PC-3 (cell line): ENCODE measurements at places on chromosomes 11 and 22.

- DNase-seq = peak; percentile 64
These were observed 25.8 kb downstream of the KCNC1 start for GRCh38 chr11:17760102-17761029.

DNA sequence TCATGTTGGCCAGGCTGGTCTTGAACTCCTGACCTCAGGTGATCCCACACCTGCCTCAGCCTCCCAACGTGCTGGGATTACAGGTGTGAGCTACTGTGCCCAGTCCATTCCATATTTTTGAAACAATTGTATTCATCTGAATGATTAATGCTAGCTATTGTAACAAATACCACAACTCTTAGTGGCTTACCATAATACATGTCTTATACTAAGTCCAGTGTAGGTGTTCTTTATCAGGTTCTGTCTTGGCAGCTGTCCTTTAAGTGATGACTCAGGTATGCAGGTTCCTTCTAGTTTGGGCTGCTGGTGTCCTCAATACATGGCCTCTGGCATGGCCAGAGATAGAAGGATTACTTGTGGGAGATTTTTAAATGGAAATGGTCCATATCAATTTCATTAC lies 39.0 kb downstream of the UVRAG start:
- peak; percentile 78 for DNase-seq

DNA sequence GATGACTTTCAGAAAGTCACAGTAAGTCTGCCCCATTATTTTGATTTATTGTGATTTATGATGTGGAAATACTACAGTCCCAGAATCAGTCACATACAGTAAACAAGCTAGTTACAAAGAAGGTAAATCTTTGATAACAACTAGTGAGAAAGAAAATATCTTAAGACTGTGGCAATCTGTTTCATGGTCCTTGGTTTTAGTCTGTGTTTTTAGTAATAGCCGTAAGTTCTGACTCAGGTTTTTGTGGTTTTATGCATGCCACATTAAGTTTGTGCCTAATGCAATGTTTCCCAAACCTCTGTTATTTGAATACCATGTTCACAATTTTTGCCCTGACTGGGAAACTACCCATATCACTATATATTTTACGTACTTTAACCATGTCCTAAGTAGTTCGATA lies 6.7 kb downstream of the CEP295 start:
- no peak for DNase-seq

DNA sequence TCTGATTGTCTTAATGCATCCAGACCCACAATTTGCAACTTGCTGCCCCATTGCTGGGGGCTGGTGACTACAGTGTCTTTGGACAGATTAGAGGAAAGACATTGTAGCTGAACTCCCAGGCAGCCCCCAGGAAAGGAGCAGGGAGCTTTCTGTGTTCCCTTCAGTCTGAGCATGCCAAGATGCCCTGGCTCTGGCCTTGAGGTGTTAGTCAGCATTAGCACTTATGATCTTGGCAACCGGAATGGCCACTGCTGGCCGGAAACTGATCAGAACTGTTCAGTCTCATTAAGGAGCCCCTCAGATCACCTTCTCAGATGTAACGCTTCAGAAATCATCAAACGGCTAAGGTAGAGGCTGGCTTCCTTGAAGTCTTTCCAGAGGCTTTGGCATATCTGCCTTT lies 195.2 kb downstream of the NAV2 start:
- DNase-seq = no peak

- DNase-seq = no peak
These were observed 55.5 kb downstream of the CLPB start for GRCh38 chr11:72378704-72379383.

GRCh38 chr22:38782402-38783094 lies 11.4 kb downstream of the DNAL4 start:
- no peak for DNase-seq

DNA sequence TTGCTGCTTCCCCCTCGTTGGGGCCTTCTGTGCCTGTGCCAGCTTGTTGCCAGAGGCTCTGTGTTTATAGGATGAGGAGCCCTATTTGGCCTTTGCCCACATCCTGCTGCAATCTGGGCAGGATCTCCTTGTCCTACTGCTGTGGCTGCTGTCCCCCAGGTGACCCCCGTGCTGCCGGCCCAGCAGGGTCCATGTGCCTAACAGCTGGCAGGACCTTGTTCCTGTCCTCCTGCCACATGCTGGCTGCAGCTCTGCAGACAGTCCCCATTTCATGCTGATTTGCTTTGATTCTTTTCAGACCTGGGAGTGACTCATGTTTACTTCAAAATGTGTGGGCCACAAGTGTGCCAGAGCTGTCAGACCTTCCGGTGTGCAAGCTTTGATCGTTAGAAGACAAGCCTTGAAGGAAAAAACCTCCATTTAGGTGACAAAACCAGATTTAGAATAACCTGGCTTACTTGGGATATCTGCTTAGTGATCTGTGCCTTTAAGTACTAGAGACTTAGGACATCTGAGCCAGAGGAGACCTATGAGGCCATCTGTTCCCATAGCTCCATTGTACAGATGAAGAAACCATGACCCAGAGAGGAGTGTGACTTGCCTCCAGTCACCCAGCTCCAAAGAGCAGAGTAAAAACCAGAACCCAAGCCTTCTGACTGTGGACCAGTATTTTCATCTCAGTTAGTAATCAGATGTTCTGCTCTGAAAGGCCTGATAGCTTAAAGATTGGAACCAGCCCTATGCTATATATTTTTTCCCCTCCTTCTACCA lies 11.1 kb downstream of the NAV2 start:
- DNase-seq = peak; percentile 84

- DNase-seq = peak; percentile 8
These were observed 12.0 kb upstream of the DENND5A start for GRCh38 chr11:9277176-9277575.

- no peak for DNase-seq
These were observed 25.3 kb upstream of the LMO1 start for GRCh38 chr11:8288824-8289491.

DNA sequence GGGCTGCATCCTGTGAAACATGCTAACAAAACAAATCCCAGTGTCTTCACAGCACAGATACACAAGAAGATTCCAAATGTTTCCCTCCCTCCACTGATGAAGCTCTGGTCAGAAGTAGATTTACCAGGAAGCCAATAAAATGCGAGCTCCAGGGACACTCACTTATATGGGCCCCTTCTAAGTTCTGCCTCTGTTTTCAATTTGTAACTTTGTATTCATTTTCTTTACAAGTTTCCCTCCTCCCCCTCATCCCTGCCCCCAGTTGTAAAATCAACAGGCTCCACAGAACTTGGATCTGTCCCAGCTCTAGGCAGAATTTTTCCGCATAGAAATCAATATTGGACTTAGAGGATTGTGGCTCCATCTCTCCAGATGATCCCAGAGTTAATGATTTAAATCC lies 48.1 kb upstream of the ME3 start:
- DNase-seq = no peak

GRCh38 chr11:111236383-111236782 lies 9.1 kb upstream of the POU2AF2 start:
- DNase-seq = no peak

DNA sequence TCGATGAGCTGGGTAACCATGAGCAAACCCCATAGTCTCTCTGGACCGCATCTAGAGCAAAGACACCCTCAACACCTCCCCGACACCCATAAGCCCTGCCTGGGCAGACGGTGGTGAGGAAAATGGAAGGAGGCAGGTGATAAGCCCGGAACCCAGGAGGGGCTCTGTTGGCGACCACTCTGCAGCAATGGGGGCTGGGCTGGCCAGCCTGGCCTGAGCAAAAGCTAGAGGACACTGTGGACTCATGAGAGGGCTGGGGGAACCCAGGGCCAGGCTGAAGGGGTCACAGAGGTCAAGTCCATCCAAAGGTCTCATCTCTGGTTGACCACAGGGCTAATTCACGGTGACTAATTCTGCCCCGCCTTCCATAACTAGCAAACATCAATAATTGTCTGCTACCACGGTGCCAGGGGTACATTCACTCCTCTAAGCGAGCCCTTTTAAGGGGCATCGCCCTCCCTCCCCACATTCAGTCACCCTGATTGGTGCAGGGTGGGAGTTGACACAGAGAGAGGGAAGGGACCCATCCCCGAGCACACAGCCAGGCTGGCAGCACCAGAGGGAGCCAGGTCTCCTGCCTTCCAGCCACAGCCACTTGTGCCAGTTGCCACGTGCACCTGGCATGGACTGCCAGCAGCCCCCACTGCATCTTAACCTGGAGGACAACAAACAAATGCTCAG lies 4.0 kb downstream of the PYGM start:
- DNase-seq = no peak

DNA sequence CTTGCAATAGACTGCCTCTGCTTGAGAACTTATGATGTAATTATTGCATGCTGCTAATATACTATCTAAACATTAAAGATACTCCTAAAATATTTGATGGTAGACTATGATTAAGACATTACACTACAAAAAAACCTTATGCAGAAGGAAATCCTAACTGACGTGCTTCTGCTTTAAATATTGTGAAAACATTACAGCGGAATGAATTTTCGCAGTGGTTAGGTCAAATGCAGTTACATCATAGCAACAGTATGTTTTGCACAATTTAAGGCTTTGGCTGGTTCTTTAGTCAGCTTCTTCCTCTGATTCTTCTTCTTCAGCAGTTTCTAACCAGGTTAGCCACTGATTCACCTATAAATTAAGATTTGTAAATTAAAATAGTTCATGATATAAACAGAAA lies 11.2 kb downstream of the EIF4G2 start:
- no peak for DNase-seq

- DNase-seq = peak; percentile 72
These were observed 72.6 kb downstream of the C22orf31 start for GRCh38 chr22:28989035-28989464.

DNA sequence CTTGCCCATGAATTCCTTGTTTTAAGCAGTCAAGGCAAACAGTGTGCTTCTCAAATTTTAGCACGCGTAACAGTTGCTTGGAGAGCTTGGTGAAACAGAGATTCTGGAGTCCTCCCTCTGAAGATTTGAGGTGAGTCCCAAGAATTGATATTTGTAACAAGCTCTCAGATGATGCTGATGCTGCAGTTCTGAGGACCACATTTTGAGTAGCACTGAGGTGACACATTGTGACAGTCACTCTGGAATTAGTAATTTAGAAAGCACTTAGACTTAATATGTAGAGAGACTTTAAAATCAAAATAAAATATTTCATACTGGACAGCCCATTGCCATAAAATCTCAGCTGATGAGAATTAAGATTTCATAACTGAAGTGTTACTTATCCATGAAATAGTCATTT lies 38.5 kb downstream of the DNAJC24 start:
- DNase-seq = no peak

DNA sequence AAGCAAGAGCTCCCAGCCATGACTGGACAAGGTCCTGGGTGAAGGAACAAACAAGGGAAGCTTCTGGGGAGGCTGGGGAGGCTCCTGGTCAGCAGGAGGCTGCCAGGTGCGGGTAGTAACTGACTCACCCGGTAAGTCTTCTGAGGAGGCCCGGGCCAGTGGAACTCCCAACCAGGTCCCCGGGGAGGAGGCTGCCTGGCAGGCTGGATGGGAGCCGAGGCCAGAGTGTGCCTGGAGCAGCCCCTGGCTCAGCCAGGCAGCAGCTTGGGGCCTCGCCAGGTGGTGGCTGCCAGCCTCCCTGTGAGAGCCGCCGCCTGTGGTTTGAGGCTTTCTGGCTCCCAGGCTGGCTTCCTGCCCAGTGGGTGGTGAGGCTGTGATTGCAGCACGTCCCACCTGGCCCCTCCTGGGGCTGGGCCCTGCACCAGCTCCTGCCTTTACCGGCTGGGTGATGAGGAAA lies 46.2 kb downstream of the IGF2 start:
- DNase-seq = peak; percentile 95

GRCh38 chr11:26551186-26551801 lies 20.8 kb downstream of the MUC15 start:
- DNase-seq = peak; percentile 12

DNA sequence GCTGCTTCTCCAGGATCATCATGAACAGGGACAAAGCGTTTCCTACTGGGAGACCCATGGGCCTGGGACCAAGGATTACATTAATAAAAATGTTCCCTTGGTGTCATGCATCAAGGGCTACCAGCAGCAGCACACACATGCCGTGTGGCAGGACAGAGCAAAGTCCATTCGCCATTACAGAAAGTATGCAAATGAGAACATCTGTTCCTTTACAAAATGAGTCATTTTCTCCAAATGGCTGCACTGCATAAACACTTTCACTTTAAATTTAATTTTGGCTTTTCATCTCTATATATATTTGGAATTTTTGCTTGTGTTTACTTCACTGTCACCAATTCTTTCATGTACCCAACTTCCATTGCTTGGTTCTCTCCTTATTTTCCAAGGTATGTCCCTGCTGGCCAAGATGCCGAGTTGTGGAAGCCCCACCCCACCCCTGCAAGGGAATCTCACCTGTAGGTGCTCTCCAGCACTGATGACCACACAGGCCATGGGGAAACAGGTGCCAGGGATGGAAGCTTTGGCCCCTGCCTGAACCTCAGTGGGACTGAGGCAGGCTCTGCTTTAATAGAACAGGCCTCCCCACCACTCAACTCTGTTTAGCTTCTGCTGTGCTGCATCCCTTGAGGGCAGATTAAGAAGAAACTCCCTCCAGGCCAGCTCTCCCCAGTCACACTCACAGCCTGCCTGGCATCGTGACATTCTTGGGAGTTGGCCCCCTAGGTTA lies 15.6 kb upstream of the GNAZ start:
- DNase-seq = no peak
